ENCODE measurements at places on chromosomes 2 and 18.

GRCh38 chr2:205858881-205859441 lies 176.7 kb downstream of the NRP2 start:
- DNase-seq, result no peak

- DNase-seq, result no peak
Observed at GRCh38 chr2:238709325-238710025, 138.4 kb upstream of the TWIST2 start.

DNA sequence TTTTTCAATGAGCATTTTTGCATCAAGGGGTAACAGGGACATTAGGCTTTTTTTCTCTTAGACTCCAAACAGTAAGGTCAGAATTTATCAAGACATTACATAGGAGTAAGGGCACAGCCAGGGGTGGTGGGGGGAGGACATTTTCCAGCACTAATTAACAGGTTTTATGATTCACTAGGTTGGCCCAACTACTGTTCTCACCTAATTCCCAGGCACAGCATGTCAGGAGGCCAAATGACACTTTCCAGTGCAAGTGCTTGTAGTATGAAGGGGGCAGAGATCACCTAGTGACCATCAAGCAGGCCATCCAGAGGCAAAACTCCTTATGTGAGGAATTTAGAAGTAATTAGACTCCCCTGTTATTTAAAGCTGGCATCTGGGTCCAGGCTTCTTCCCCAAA lies 3.9 kb upstream of the MBD2 start:
- DNase-seq, result no peak

DNA sequence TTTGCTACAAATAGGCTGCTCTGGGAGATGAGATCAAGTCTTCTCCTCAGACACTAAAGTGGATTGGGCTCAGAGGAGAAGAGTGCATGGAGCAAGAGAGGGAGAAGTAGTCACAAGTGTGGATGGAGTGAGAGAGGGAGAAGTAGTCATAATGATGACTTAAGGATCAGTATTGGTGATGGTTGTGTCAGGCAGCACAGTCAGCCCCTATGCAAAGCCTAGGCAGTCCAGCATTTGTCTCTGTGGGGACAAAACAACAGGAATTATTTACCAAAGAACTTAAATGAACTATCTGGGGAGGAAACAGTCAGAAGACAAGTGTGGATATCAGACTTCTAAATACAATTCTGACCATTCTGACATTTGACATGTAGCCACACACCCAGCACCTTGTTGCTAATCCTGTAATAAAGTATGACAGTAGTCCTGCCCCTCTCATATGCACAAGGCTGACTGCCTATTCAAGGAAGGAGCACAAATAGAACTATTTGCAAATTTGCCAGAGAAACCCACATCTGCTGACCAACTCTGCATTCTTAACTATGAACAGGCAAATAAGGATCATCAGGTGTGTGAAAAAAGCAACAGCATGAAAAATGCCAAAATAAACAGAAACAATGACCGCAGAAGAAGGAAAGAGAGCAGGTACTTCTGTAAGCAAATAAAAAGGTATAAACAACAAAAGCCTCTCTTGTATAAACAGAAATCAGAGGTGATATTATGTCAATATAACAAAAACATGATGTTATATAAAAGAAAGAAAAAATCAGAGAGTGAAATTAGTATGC lies 1597.9 kb upstream of the ACVR2A start:
- no peak for DNase-seq

GRCh38 chr2:166384774-166385173 lies 9.0 kb upstream of the SCN9A start:
- peak; percentile 11 for DNase-seq

DNA sequence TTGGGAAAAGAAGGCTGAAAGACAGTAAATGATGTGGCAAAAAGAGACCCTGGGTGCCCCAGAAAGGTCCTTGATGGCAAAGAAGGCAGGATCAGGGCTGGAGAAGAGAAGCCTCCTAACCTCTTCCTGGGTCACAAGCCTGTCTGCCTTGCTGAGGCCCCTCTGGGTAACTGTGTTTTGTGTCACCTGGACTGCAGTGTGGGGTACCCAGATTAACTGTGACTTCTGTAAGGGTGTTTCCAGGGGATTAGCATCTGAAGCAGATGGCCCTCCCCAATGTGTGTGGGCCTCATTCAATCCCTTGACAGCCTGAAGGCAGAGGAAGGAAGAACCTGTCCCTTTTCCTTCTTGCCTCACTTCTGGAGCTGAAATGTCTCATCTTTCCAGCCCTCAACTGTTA lies 35.6 kb upstream of the APCDD1 start:
- no peak for DNase-seq

- DNase-seq, result no peak
Observed at GRCh38 chr2:231342061-231342711, 53.3 kb upstream of the B3GNT7 start.

DNA sequence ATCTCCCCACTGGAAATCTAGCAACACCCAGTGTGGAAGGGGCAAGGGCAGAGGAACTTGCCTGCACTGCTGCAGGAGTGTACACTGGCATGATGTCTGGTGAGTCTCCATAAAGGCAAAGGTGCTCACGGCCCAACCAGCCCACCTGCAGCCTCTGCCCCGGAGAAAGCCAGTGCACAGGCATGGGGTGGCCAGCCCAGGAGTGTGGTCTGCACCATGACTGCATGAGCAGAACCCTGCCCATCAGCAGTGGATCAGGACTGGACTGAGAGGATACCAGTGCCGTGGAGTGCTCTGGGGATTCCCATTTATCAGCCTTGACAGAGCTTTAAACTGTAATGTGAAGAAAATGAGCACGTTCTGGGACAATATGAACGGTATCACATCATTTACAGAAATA lies 342.6 kb upstream of the HS6ST1 start:
- DNase-seq, result no peak

DNA sequence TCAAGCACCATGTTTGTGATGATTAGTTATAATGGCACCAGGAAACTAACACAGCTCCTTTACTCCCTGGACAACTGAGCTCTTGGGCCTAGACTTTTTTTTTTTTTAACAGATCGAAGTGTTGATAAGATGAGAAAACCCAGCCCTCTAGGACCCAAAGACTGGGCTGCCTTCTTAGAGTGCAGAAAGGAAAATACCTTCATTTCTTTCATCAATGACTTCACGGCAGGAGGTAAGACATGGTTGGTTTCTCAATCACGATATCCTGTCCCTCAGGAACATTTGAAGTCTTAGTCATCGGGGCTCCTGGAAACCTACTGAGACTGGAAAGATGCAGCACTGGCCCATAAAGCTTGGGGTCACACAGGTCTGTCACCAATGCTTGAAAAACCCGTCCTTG lies 84.7 kb downstream of the TNFRSF11A start:
- DNase-seq, result no peak

GRCh38 chr2:99485824-99486223 lies 4.0 kb downstream of the REV1 start:
- no peak for DNase-seq

DNA sequence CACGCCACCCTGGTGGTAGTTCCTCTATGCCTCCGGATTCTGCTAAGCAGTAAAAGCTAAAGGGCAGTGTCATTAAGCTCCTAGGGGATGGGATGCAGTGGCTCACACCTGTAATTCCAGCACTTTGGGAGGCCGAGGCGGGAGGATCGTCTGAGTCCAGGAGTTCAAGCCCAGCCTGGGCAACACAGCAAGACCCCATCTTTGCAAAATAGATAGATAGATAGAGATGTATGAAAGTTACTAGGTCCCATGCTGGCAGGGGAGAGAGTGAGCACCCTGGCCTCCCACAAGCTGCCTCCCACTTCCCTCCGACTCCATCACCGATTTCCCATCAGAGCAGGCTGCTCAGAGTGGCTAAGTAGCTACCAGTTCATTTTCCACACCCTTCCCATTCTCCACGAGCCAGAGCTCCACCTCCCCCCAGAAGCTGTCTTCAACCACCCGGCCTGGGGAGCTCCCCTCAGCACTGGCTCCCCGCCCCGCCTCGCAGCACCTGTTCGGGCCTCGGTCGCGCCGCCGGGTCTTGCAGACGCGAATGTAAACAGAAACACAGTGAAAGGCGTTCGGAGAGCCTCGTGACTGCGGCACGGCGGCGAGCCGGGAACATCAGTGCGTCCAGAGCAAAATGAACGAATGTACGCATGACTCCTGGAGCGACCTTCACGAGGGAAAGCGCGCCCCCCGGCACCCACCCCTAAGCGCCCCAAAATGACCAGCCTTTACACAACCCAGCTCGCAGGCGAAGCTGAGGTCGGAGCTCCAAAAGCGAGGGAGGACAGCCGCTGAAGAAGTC lies 598 bp upstream of the CEP68 start:
- peak; percentile 64 for DNase-seq
